ENCODE measurements at places on chromosomes 16 and 17.

GRCh38 chr17:10313037-10313672 is 59.7 kb downstream of the MYH13 start:
- no peak for DNase-seq

GRCh38 chr17:38441429-38442061 is 13.3 kb downstream of the ARHGAP23 start:
- DNase-seq = no peak

GRCh38 chr16:3503523-3503922 is 2.7 kb downstream of the CLUAP1 start:
- no peak for DNase-seq

DNA sequence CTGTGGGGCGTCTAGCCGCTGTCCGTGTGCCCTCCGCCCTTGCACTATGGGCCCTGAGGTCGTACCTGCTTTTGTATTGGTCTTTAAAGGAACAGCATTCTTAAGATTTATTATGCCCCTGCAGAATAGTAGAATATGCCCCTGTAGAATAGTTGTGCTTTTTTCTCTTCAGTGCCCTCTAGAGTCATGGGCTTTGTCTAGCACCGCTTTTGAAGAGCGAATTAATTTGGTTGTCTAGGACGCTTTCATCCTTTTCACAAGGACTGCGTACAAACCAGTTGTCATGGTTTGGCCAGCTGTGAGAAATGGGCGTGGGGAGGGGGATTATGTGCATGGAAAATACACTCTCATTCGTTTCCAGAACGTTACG is 621 bp downstream of the CEP95 start:
- peak; percentile 68 for DNase-seq

DNA sequence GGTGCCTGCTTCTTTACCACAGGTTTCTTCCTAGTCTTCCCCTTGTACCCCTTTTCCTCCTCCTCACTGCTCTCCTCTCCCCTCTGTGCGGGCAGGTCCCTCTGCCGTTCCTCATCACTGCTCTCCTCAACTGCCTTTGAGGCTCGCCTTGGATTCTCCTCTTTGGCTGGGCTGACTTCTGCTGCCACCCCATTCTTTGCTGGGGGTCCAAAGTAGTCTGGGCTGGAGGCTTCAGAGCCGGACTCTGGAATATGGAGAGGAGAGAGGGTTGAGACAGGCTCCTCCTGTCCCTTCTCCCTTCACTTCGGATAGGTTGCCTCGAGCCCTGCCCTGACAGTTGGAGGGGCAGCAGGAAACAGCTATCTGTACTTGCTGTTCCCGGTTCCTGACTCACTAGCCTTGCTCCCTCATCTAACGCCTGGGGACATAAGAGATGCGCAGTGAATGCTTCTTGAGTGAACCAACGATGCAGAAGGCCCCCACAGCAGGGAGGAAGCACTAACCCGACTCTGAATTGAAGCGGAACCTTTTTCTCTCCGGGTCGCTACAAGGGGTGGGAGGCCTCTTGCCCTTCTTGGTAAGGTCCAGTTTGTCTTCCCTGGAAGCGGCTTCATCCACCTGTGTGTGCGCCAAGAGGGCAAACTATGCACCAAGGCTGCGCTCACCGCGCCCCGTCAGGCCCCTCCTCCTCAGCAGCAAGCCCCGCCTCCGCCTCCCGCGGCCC is 655 bp downstream of the HIRIP3 start:
- no peak for DNase-seq

GRCh38 chr16:8005096-8005860 is 585.0 kb downstream of the TMEM114 start:
- no peak for DNase-seq

DNA sequence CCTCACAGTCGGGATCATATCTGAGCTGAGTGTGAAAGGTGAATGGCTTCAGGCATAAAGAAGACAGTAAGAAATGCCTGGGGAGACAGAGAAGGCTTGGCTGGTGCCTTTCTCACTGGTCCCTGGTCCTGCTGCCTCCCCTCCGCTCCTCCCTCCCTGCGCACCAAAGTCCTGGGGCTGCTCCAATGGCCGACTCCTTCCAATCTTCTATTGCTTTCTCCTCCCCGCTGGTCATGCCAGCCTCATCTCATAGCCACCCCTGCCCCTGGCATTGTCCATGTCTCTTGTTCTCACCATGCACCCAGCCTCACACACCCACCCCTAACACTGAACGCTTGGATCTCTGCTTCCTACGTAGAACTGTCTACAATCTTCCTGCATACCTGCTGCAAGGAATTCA is 18.0 kb downstream of the TLE7 start:
- DNase-seq = no peak

DNA sequence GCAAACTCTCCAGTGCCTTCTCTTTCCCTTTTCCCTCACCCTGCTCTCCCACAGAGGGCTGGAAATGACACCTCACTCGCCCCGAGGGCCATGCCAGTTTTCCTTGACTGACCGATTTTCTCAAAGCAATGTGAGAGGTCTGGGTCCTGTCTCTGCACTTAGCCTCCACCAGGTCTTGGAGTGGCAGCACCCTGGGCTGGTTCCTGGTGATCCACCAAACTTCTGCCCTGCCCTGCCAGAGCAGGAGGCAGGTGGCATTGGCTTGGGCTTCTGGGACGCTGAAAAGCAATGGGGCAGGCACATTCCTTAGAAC is 97.5 kb downstream of the RAB11FIP4 start:
- no peak for DNase-seq

All from putamen (tissue), 1 donor.